MG63 (cell line): ENCODE measurements at places on chromosomes 6 and 20. TPM values are rescaled to one million over a fixed set of nuclear protein-coding genes. Genes with fewer than 3 reads are reported as not detected.

The LSM14B gene
- 59.2 and 81.7 TPM in 2 replicates for total RNA-seq

DNA sequence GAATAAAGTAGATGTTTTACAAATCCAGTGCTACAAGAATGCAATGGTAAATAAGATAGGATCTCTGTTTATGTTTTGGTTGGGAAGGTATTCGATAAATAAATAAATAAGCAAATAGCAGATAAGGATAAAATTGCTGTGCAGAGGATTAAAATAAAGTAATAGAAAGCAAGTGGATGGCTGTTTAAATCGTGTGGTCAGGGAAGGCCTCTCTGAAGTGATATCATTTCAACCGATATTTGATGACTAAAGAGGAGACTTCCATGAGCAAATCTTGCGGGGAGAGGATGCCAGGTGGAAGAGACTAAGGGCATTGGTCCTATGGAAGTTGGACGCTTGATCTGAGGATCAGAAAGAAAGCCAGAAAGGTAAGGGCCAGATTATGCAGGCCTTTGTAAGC lies 92.0 kb upstream of the CCN2 start:
- no peak for DNase-seq

The TRIM40 gene
- total RNA-seq = not detected in 2 replicates

The LY86 gene
- not detected in 2 replicates for total RNA-seq

- DNase-seq = no peak
These were observed 106.9 kb downstream of the FAM50B start for GRCh38 chr6:3956054-3956453.

GRCh38 chr6:16898640-16899396 lies 137.6 kb upstream of the ATXN1 start:
- DNase-seq = no peak

DNA sequence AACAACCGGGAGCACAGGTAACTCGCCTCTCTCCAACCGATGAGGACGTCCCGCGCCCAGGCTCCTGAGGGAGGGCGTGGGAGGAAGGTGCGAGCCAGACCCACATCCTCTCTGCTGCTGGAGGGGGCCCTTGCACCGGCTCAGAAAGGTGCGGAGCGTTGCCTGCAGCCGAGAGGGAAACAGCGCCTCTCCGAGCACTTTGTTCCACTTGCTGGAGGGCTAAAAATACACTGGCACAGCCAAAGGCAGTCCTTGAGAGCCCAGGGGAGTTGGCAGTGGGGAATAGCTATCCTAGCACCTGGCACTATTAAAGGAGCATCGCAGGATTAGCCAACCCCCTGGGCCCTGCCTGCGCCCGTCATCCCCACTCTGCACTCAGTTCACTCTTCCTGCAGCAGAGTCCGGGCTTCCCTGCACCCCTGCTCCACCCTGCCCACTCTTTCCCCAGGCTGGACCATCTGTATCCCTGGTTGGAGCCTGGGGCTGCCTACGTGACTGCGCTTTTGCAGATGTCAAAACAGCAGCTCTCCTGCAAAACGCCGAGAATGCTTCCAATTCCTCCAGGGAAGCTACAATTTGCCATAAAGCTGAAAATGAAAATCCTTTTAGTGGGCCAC lies 108.9 kb downstream of the SNX5 start:
- DNase-seq = no peak

- no peak for DNase-seq
These were observed 366.0 kb downstream of the LAMA2 start for GRCh38 chr6:129248946-129249345.

DNA sequence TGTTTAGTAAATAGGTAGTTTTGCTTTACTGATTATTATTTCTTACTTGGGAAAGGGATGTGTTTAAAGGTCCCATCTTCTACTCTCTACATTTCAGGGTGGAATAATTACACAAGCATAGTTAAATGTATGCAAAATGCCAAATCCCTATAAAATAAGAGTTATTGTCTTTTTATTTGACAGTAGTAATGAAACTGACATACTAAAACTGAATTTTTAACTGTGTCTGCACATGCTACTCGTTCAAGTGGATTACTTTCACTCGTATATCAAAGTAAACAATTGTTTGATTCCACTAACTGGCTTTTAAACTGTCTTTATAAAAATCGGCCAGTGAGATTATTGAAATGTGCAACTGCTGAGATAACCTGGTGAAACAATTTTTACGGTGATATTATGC lies 602.9 kb upstream of the ADGRB3 start:
- DNase-seq = no peak

- no peak for DNase-seq
These were observed 302.9 kb upstream of the SYNCRIP start for GRCh38 chr6:85945459-85946185.

DNA sequence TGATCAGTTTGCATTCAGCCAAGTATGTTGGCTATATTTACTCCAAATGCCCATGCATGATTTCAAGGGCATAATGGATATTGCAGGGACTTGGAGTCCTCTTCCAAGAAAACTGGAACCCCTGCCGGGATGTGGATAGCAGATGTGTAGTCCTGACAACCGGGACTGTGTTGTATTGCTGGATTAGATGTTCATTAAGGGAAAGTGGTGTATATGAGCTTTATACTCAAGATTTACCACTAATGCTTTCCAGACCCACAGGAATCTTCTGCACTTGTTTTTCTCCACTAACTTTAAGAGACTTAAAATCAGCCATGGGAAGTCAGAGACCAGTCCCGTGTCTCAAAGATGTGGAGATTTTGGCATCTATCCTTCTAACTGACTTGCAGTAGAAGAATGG lies 770.9 kb downstream of the HDGFL1 start:
- no peak for DNase-seq

DNA sequence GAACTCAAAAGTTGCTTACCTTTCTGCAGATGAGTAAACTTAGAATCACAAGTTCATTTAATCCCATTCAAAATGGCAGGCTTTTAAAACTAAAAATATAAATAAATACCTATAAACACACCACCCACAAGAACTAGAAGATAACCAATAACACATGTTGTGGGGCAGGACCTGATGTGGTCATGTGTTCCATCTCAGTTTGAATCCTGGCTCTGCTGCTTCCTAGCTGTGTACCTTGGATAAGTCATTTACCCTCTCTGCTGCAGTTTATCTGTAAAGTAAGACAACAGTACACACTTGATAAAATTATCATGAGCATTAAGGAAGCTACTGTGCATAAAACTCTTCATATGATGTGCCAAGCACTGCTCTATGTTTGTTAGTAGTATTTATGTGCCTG lies 22.0 kb downstream of the TRIM27 start:
- no peak for DNase-seq

DNA sequence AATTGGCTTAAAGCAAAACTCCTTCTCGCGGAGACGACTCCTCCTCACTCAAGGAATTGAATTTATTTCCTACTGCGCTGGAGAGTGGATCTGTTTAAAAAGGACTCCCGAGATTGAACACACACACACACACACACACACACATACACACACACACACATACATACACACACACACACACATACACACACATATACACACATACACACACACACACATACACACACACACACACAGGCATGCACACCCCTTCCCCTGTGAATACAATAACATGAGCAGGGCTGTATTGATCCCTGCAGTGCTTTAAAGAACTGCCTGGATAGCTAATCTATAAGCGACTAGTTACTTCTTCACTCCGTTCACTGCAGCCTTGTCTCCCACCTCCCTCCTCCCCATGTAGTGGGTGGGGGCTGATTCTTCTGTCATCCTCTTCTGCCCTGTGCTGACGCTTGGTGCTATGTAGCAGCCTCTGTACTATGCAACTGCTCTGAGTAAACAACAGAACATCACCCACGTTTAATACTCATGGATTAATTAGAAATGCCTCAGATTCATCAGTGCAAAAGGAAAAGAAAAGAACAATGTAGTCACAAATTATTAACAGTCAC lies 549.0 kb downstream of the CDH26 start:
- DNase-seq = no peak

GRCh38 chr6:154292066-154292465 lies 64.5 kb downstream of the IPCEF1 start:
- DNase-seq = no peak
